ENCODE measurements at places on chromosomes 12 and 14.

- H3K4me3 ChIP-seq: no peak overlapping the region
- H3K27ac ChIP-seq: no peak overlapping the region
- no peaks in the 10 kb centered on the region for H3K36me3 ChIP-seq
- no peaks in the 10 kb centered on the region for H3K4me1 ChIP-seq
These were observed 37.0 kb downstream of the NUAK1 start for GRCh38 chr12:106101803-106102202.

- peaks cover 29% of the 10 kb centered on the region for H3K4me1 ChIP-seq
- H3K4me3 ChIP-seq: no peak overlapping the region
- no peak for DNase-seq
- H3K27me3 ChIP-seq: no peaks in the 10 kb centered on the region
- H3K27ac ChIP-seq: no peak overlapping the region
These were observed 169.4 kb downstream of the FOXN3 start for GRCh38 chr14:89247457-89248122.

- no peaks in the 10 kb centered on the region for H3K4me1 ChIP-seq
- no peaks in the 10 kb centered on the region for H3K36me3 ChIP-seq
- no peak overlapping the region for H3K4me3 ChIP-seq
- H3K27me3 ChIP-seq: no peaks in the 10 kb centered on the region
These were observed 75.1 kb upstream of the NUDT4 start for GRCh38 chr12:93302331-93303229.

GRCh38 chr12:101714877-101715444 is 17.5 kb downstream of the CHPT1 start:
- H3K4me1 ChIP-seq: peaks cover 9% of the 10 kb centered on the region
- no peak for DNase-seq
- no peak overlapping the region for H3K27ac ChIP-seq
- no peaks in the 10 kb centered on the region for H3K36me3 ChIP-seq
- H3K4me3 ChIP-seq: no peak overlapping the region
- no peaks in the 10 kb centered on the region for H3K27me3 ChIP-seq

DNA sequence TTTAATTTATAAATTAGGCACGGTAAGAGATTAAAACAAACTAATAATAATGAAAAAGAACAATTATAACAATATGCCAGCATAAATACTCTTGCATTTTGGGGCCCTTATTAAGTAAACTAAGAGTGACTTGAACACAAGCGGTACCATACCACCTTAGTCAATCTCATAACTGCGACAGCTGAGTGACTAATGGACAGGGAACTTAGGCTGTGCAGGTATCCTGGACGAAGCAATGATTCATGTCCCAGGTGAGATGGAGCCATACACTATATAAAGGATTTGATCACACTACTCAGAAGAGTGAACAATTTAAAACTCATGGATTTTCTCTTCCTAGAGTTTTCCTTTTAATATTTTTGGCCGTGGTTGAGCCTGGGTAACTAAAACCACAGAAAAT is 4.3 kb downstream of the KLRC4 start:
- H3K36me3 ChIP-seq: no peaks in the 10 kb centered on the region
- no peak for DNase-seq
- no peaks in the 10 kb centered on the region for H3K4me1 ChIP-seq
- H3K27ac ChIP-seq: no peak overlapping the region

DNA sequence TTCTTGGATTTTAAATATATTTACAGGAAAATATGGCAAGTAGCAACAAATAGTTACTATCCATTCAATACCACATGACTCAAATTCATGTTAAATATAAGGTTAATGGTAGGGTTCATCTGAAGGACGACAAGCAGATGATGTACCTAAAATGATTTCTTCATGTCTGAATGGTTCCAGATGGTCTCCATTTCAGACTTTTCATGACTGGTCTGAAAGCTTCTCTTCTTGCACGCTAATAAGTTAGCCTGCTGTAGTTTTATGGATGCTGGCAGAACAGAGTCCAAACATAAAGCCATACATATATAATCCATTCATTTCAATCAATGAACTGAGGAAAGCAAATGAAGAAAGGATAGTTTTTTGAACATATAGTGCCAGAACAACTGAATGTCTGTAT is 257.0 kb upstream of the MGAT4C start:
- no peak overlapping the region for H3K4me3 ChIP-seq
- H3K4me1 ChIP-seq: no peaks in the 10 kb centered on the region
- no peak for DNase-seq
- H3K27ac ChIP-seq: no peak overlapping the region
- no peaks in the 10 kb centered on the region for H3K27me3 ChIP-seq
- H3K36me3 ChIP-seq: no peaks in the 10 kb centered on the region

GRCh38 chr12:54139019-54139418 is 49.8 kb downstream of the SMUG1 start:
- no peaks in the 10 kb centered on the region for H3K36me3 ChIP-seq
- peaks cover 34% of the 10 kb centered on the region for H3K27me3 ChIP-seq
- H3K27ac ChIP-seq: no peak overlapping the region
- DNase-seq: no peak
- no peak overlapping the region for H3K4me3 ChIP-seq
- H3K4me1 ChIP-seq: no peaks in the 10 kb centered on the region

GRCh38 chr14:100872259-100873095 is 31.0 kb downstream of the RTL1 start:
- H3K4me1 ChIP-seq: no peaks in the 10 kb centered on the region
- no peak overlapping the region for H3K4me3 ChIP-seq
- H3K27ac ChIP-seq: no peak overlapping the region
- H3K27me3 ChIP-seq: peaks cover 1% of the 10 kb centered on the region
- no peaks in the 10 kb centered on the region for H3K36me3 ChIP-seq
- no peak for DNase-seq

GRCh38 chr14:36315159-36315853 is 5.1 kb downstream of the MBIP start:
- DNase-seq: peak; percentile 49
- peak overlapping the region; percentile 50 for H3K4me3 ChIP-seq
- peak overlapping the region; percentile 79 for H3K27ac ChIP-seq
- H3K36me3 ChIP-seq: peaks cover 23% of the 10 kb centered on the region

DNA sequence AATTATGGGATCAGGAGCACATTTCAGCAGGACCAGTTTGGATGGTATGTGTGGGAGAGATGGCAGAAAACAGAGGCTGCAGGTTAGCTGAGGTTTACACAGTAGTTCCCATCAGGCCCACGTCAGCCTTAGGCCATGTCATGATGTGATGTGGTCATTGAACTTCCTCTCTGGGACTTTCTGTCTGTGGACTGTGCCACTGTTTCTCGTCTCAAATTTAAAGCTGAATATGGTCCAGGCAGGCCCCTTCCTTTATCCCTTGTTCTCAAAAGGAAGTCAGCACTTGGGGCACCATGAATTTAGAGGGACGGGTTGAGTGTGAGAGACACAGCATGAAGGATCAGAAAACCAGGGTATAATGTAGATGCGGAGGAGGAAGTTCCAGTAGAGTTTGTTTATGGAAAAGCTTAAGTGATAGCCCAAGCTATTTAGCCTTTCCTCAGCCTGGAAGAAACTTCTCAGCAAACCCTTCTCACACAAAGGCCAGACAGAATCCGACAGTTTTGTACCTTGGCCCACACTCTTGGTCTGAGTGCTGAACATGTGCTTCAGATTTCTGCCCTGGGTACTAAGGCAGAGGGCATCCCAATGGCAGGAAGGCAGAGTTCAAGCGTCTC is 3.6 kb upstream of the IGFBP6 start:
- no peak for DNase-seq
- H3K27me3 ChIP-seq: peaks cover 9% of the 10 kb centered on the region
- no peaks in the 10 kb centered on the region for H3K36me3 ChIP-seq
- peaks cover 14% of the 10 kb centered on the region for H3K4me1 ChIP-seq
- no peak overlapping the region for H3K27ac ChIP-seq
- no peak overlapping the region for H3K4me3 ChIP-seq

DNA sequence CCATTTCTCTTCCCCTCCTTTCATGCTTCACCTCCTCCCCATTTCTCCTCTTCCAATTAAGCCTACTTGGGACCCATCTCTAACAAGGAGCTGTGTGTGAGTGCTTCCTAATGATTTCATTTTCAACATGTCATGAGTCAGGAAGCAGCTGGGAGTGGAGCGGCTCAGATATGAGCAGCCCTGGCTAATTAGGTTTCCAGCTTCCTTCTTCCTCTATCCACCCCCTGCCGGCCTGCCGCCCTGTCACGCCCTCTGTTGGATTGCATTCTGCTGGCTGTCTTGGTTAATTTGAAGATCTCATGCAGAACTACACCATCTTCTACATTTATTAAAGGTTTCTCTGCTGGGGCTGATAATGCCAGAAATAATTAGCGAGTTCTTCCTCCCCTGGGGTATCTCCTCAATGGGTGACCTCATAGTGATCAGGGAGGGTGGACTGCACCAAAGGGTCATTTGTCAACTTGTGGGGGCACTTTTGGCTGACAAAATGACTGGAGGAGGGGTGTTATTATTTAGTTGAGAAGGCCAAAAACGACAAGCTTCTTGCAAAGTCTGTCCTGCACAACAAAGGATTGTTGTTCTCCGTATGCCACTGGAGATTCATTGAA is 300.9 kb upstream of the SRRM4 start:
- no peaks in the 10 kb centered on the region for H3K36me3 ChIP-seq
- DNase-seq: no peak
- H3K27ac ChIP-seq: no peak overlapping the region

DNA sequence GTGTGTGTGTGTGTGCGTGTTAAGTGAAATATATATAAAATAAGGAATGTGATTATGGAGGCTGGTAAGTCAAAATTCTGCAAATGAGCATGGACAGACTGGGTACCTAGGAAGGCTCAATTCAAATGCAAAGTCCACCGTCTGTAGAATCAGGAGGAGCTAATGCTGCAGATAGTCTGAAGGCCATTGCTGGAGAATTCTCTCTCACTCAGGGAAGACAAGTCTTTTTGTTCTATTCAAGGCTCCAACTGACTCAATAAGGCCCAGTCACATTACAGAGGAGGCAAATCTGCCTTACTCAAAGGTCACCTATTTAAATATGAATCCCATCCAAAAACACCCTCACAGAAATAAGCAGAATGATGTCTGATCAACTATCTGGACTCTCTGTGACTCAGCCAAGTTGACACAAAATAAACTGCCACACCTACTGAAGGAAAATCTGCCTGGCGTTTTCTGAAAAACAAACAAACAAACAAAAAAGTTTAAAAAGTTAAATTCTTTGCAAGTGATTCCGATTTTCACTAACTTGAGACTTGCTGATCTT is 684 bp upstream of the KLRF2 start:
- no peak for DNase-seq
- no peaks in the 10 kb centered on the region for H3K27me3 ChIP-seq

GRCh38 chr14:91246051-91246852 is 1.7 kb upstream of the GPR68 start:
- H3K36me3 ChIP-seq: peaks cover 27% of the 10 kb centered on the region
- H3K4me1 ChIP-seq: peaks cover 94% of the 10 kb centered on the region
- H3K4me3 ChIP-seq: peak overlapping the region; percentile 73
- no peaks in the 10 kb centered on the region for H3K27me3 ChIP-seq
- peak overlapping the region; percentile 84 for H3K27ac ChIP-seq

GRCh38 chr12:27810756-27811155 is 30.7 kb upstream of the MANSC4 start:
- peaks cover 25% of the 10 kb centered on the region for H3K4me1 ChIP-seq
- H3K36me3 ChIP-seq: no peaks in the 10 kb centered on the region
- H3K27me3 ChIP-seq: peaks cover 29% of the 10 kb centered on the region

DNA sequence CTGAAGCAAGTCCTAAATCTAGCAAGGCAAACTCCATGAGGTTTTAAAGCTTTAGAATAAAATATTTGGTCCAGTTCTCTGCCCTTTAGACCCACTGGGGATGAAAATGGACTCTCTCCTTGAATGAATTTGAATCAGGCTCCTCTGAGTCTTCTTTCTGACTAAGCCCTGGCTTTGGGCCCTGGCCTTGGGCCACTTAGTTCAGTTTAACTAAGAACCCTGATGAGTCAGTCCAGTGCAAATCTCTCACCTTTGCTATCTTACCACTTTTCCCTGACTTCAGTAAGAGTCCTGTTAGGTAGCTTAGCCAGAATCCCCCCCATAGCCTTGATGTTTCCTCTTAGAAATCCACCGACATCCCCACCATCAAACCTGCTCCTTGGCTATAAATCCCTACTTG is 427.5 kb downstream of the SNAPC1 start:
- no peaks in the 10 kb centered on the region for H3K36me3 ChIP-seq
- no peaks in the 10 kb centered on the region for H3K4me1 ChIP-seq
- no peak overlapping the region for H3K4me3 ChIP-seq
- peaks cover 7% of the 10 kb centered on the region for H3K27me3 ChIP-seq
- no peak for DNase-seq
- H3K27ac ChIP-seq: no peak overlapping the region

- no peak for DNase-seq
- H3K27me3 ChIP-seq: no peaks in the 10 kb centered on the region
- H3K4me3 ChIP-seq: no peak overlapping the region
- H3K36me3 ChIP-seq: no peaks in the 10 kb centered on the region
- no peak overlapping the region for H3K27ac ChIP-seq
These were observed 251.9 kb downstream of the TMEM132D start for GRCh38 chr12:129651951-129652350.

DNA sequence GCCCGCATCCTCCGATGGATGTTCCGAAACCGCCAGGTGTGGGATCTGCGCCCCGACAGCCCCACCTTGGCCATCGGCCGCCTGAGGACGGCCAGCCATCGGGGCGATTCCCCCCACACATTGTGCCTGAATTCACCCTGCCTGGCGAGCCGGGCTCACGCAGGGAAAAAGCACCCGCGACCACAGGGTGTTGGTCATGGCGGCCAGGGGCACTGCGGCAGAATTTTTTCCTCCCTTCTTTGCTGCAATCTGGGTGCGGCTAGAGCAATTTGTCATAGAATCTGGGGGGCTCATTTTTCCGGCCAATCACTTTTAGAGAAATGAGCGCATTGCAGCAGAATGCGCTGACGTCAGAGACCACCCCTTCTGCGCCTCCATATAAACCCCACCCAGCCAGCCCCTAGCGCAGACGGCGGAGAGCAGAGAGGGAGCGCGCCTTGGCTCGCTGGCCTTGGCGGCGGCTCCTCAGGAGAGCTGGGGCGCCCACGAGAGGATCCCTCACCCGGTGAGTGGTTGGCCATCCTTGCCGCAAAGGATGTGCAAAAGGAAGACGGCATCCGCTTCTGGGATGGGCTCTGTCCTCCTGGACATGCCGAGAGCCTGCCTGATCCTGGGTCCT is at the start of gene MEG3:
Gene MEG3 (plus strand): TSS at position 406 of the 619 bp plus-strand sequence.
- H3K4me1 ChIP-seq: peaks cover 8% of the 10 kb centered on the region
- no peak for DNase-seq
- H3K27me3 ChIP-seq: peaks cover 38% of the 10 kb centered on the region
- no peak within 1 kb of the TSS for H3K27ac ChIP-seq

GRCh38 chr12:25458047-25458552 is 95.0 kb downstream of the LMNTD1 start:
- no peak overlapping the region for H3K4me3 ChIP-seq
- H3K4me1 ChIP-seq: no peaks in the 10 kb centered on the region
- no peak overlapping the region for H3K27ac ChIP-seq
- H3K27me3 ChIP-seq: peaks cover 5% of the 10 kb centered on the region
- no peaks in the 10 kb centered on the region for H3K36me3 ChIP-seq
- DNase-seq: no peak

- H3K27ac ChIP-seq: no peak overlapping the region
- no peaks in the 10 kb centered on the region for H3K4me1 ChIP-seq
- no peak for DNase-seq
- H3K36me3 ChIP-seq: no peaks in the 10 kb centered on the region
- H3K27me3 ChIP-seq: peaks cover 4% of the 10 kb centered on the region
- no peak overlapping the region for H3K4me3 ChIP-seq
These were observed 28.6 kb downstream of the TDG start for GRCh38 chr12:103994235-103994634.
